ENCODE measurements at places on chromosomes 16 and 17.

DNA sequence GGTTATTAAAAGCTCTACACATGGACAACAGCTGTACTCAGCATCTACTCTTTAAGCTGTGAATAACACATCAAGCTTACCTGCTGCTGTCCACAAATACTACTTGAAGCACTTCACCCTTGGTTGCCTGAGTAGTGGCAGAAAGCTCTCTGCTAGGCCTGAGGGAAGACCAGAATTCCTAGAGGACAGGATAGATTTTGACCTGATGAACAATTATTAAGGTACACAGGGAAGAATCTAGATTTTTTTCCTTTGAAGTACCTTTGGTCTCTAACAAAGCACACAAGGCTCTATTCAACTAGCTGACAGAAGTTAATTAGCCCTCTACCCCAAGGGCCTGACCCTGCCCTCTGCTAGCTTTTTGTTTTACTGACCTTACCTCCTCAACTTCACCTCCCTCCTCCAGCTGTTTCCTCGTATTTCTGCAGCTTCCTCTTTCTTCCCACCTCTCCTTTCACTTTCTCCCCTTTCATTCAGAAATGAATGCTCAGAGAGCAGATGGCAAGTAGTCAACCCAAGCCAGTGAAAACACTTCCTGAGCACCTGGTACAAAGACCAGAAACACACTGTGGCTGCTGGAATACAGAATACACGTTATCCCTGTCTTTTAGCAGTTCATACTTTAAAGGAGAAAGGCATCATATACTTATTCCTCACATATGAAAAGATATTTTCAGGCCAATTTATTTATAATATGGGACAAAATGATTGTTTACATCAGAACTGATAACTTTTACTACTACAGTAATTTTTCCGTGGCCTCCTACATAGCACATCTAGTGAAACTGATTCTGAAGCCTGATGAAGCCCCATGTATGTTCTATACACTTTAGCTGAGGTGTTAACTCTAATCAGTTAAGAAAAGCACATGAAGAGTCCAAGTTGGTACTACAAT is 5.7 kb upstream of the VEZF1 start:
- DNase-seq, result no peak

- no peak for DNase-seq
Observed at GRCh38 chr17:77437747-77438146, 297.0 kb downstream of the SEC14L1 start.

DNA sequence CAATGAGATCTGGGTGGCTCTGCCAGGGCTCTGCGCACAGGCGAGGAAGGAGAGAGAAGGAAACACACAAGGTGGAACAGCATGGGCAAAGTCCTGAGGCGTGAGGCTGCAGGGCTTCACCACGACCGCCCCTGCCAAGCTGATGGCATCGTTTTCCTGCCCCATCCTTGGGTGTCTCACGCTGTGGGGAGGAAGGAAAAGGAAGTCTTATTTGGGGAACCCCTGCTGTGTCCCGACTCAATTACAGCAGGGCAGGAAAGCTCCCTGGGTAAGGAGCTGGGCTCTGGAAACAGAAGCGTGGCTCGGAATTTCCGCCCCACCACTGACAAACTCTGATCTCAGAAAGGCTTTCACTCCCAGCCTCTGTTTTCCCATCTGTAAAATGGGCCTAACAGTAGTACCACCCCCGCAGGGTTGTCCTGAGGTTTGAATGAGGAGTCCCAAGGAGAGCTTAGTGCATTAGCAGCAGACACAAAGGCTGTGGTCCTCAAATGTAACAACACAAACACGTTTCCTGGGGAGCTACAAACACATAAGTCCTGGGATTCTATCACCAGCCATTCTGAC is 3.2 kb upstream of the CDH5 start:
- DNase-seq, result no peak

DNA sequence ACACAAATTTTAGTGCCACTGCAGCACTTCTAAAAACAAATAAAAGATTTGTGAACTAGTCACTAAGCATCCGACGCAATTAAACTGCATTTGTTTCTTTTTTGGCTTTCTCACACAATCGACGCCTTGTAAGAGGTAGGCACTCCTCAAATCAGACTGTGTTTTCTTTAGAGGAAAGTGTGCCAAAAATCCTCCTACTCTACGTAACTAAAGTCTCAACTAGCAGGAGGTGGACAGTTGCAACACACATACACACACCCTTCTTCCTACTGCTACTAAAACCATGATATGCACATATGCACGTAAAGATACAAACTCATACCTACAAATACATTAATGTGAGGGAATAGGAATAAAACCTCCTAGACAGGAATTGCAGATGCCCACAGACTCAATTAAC is 844.7 kb upstream of the SOX9 start:
- no peak for DNase-seq
